Right lobe of liver (tissue), 6 donors: ENCODE measurements at places on chromosomes 5 and 9. TPM values are rescaled to one million over a fixed set of nuclear protein-coding genes. Genes with fewer than 3 reads are reported as not detected.

The GMCL2 gene
- not detected for total RNA-seq

The CD274 gene
- total RNA-seq, result 1.2 TPM

DNA sequence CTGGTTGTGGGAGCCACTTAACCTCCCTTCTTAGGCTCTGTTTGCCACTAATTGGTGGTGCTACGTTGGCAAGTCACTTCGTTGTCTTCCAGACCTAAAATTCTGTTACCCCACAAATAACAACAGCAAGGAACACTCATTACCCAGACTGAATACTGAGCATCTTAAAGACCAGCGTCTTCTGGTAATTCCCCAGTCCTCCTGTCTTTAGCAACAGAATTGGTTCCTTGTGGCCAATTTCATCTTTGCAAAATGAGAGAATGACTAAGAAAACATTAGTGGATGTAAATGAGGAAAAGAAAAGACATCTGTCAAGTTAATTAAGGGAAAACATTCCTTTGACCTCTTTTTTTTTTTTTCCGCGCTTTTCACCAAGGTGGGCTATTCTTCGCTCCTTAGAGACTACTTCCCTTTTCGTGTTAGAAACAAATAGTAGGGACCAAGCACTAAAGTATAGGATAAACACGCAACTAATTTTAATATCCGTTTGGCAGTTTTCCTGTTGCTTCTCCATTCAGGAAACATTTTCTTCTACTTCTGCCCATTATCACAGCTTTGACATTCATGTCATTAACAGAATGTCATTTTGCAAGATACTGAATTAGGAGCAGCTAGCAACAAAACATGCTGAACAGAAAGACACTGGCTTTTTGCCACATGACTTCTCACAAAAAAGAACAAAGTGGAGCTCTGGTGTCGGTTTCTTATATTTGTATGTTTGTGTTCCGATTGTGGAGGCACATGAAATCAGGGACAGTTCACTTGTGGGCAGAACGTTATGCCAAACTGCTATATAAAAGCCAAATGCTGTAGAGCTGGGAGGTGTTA is 154.2 kb downstream of the CD180 start:
- H3K27ac ChIP-seq, result no peak overlapping the region
- H3K36me3 ChIP-seq, result no peaks in the 10 kb centered on the region
- no peak for DNase-seq
- H3K4me3 ChIP-seq, result no peak overlapping the region
- H3K4me1 ChIP-seq, result peaks cover 27% of the 10 kb centered on the region

- no peak overlapping the region for H3K27ac ChIP-seq
- H3K36me3 ChIP-seq, result no peaks in the 10 kb centered on the region
- no peak for DNase-seq
- H3K4me1 ChIP-seq, result no peaks in the 10 kb centered on the region
Observed at GRCh38 chr5:57749396-57749795, 266.8 kb upstream of the ACTBL2 start.

DNA sequence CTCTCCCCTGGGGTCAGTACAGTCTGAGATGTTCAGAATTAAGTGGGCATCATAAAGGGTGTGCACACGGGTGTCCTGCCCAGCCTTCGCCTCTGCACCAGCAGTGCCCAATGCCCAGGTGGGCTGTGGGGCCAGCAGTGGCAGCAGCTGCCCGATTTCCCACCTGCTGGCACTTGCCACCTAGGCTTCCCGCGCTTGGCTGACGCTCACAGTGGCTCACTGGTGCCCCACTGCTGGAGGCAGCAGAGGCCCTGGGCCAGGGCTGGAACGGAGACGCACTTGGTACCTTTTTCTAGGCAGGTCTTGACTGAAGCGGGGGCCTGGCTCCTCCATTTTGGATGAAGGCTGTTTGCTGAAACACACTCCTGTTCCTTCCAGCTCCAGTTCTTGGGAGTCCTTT is 17.0 kb downstream of the MRNIP start:
- H3K27ac ChIP-seq, result no peak overlapping the region
- H3K27me3 ChIP-seq, result no peaks in the 10 kb centered on the region
- H3K36me3 ChIP-seq, result peaks cover 3% of the 10 kb centered on the region
- DNase-seq, result peak; percentile 44

The LPCAT1 gene
- total RNA-seq, result 21.7 TPM

GRCh38 chr9:112664531-112664930 is 53.4 kb downstream of the INIP start:
- no peak overlapping the region for H3K27ac ChIP-seq
- no peak for DNase-seq
- H3K27me3 ChIP-seq, result no peaks in the 10 kb centered on the region
- no peak overlapping the region for H3K4me3 ChIP-seq
- no peaks in the 10 kb centered on the region for H3K36me3 ChIP-seq

GRCh38 chr5:94072116-94072515 is 330.7 kb upstream of the POU5F2 start:
- DNase-seq, result no peak
- H3K27me3 ChIP-seq, result no peaks in the 10 kb centered on the region
- H3K4me3 ChIP-seq, result no peak overlapping the region
- H3K36me3 ChIP-seq, result no peaks in the 10 kb centered on the region
- no peaks in the 10 kb centered on the region for H3K4me1 ChIP-seq
- no peak overlapping the region for H3K27ac ChIP-seq

The ZNF608 gene
- total RNA-seq, result 6.5 TPM

DNA sequence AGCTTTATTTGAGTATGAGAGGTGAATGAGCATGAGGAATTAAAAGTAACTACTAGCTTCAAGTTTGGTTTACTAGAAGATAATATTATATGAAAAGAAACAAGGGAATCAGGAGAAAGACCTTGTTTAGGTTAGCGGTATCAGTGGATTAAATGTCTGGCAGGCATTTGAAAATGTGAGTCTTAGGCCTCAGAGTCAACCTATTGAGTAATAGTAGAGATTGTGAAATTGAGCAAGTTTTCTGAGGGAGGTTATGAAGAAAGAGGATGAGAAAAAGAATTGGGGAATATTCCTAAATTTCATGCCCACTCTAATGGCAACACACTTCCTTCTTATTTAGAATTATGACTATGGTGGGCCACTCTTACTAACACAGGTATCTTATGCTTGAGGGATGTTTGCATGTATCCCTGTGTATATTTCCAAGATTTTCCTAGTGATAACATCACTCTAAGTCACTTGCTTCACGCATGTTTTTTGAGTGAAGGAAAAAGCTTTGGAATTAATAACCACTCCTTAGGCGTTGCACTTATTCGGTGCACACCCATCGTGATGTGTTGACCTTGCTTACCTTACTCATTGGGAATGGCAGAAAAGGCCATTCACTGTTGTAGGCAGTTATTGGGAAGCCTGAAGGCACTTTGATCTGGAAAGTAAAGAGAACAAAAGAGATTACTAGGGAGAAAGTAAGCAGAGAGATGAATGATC is 8.2 kb upstream of the ELL2 start:
- no peak overlapping the region for H3K4me3 ChIP-seq
- no peaks in the 10 kb centered on the region for H3K36me3 ChIP-seq
- no peak for DNase-seq
- H3K4me1 ChIP-seq, result peaks cover 23% of the 10 kb centered on the region

GRCh38 chr5:67494186-67494855 is 297.7 kb upstream of the CD180 start:
- no peak overlapping the region for H3K4me3 ChIP-seq
- H3K27ac ChIP-seq, result no peak overlapping the region
- no peaks in the 10 kb centered on the region for H3K4me1 ChIP-seq
- no peak for DNase-seq
- no peaks in the 10 kb centered on the region for H3K27me3 ChIP-seq

DNA sequence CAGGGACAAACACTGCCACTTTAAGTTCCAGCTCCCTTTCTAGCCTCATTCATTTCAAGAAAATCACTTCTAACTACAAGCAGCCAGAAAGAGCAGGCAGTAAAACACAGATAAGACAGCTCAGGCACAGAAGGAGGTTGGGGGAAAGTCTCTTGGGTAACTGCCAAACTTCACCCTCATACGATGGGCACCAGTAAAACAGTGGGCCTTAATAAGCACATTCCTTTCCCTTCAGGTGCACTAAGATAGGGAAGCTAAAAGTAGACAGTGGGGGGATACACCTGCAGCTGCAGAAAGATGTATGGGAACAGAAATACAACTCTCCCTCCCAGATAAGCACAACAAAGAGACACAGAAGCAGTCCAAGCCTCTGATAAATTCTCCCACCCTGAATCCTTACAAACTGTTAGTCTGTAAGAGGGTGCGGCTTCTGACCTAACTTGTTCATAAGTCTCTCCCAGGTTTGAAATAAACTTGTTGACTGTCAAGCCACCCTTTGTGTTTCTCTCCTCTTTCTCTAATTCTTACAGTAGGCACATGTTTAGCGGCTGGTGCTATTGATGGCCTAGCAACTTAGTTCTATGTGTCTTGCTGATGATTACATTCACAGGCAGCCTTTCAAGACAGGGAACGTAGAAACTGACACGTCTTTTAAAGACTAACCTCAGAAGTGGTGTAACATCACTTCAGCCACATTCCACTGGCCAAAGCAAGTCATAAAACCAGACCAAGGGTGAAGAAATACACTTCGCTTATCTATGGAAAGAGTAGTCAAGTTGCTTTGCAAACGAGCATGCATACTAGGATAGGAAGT is 6.8 kb upstream of the CKS2 start:
- no peaks in the 10 kb centered on the region for H3K27me3 ChIP-seq
- no peaks in the 10 kb centered on the region for H3K4me1 ChIP-seq
- no peak overlapping the region for H3K4me3 ChIP-seq
- no peaks in the 10 kb centered on the region for H3K36me3 ChIP-seq
- no peak for DNase-seq

GRCh38 chr5:5645198-5645597 is 222.7 kb downstream of the ICE1 start:
- H3K4me3 ChIP-seq, result no peak overlapping the region
- H3K27ac ChIP-seq, result no peak overlapping the region
- no peaks in the 10 kb centered on the region for H3K36me3 ChIP-seq
- H3K4me1 ChIP-seq, result no peaks in the 10 kb centered on the region

DNA sequence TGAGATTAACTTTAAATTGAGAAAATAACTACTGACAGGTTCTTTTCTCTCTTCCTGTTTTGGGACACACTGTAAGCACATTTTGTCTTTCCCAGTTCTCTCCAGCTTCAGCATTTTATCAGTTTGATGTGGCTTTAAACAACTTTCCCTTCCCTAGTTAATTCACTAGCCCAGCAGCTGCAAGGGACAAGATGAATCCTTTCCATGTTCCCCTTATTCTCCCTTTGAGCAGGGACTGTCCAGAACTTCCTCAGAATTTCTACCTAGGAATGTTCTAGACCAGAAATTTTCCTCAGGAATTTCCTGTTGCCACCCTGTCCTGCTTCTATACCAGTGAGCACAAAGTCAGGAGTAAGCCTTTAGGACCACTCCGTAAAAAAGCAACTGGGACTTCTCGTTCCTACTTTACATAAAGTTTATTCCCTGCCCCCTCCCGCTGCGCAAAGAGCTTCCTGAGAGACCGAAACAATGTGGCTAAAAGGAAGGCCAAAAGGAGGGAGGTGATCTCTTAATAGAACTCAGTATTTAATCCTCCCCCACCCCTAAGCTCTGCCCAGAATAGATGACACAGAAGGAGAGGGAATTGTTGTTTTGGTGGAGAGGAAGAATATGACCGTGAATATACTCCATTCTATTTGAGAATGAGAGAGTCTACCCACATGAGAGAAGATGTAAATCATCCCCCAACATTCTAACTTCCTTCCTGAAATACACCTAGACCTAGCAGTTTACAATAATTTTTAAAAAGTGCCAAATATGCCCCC is 61.9 kb downstream of the GLIS3 start:
- no peak for DNase-seq
- no peak overlapping the region for H3K4me3 ChIP-seq

The ADGRD2 gene
- total RNA-seq, result not detected

GRCh38 chr9:127780126-127780885 is 1.8 kb upstream of the SH2D3C start:
- H3K4me3 ChIP-seq, result no peak overlapping the region
- no peaks in the 10 kb centered on the region for H3K27me3 ChIP-seq
- DNase-seq, result no peak
- H3K4me1 ChIP-seq, result no peaks in the 10 kb centered on the region
- H3K36me3 ChIP-seq, result no peaks in the 10 kb centered on the region
- no peak overlapping the region for H3K27ac ChIP-seq

DNA sequence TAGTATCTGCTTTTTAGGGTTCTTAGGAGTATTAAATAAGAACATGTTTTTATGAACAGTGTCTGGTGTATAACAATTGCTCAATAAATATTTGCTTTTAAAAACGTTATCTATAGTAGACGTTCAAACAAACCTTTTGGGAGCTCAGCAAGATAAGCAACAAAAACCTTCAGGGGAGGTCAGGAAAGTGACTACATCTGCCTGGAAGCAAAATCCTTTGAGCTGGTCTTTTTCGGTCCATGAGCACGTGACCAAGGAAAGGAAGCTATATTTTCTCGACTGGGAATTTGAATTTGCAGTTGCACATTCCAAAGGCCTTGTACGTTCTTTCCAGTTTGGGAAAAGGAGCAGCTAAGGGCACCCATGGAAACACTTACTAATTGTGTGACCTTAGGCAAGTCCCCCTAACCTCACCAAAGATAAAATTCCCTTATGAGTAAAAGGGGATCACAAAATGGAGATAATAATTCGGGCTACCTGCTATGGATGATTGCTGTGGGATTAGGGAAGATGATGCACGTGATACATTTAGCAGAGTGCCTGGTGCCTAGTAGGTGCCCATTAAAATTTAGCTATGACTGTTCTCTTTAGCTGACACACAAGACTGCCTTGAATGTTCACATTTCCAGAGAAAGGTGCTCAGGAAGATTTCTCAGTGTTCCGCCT is 45.4 kb downstream of the PTTG1 start:
- no peaks in the 10 kb centered on the region for H3K36me3 ChIP-seq
- no peak for DNase-seq
- no peaks in the 10 kb centered on the region for H3K27me3 ChIP-seq
- no peak overlapping the region for H3K4me3 ChIP-seq
- H3K27ac ChIP-seq, result no peak overlapping the region

The LIX1 gene
- total RNA-seq, result not detected

DNA sequence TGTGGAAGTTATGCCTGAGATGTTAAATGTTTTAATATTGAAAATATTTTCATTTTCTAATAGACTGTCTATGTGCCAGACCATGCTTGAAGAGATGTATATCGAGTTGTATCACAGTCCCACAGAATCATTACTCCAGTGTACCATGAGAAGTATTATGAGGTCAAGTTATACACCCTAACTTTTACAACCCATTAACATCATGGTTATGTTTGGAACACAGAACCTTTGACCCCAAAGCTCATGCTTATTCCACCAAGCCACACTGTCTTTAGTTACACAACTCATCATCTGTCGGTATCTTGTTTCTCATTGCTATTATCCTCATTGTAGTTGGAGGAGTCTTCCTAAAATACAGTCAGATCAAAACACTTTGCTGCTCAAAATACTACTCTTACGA is 248.0 kb downstream of the KCTD16 start:
- H3K27me3 ChIP-seq, result no peaks in the 10 kb centered on the region
- DNase-seq, result no peak
- no peaks in the 10 kb centered on the region for H3K4me1 ChIP-seq
- H3K36me3 ChIP-seq, result no peaks in the 10 kb centered on the region

- no peaks in the 10 kb centered on the region for H3K4me1 ChIP-seq
- no peak for DNase-seq
- no peaks in the 10 kb centered on the region for H3K36me3 ChIP-seq
- no peak overlapping the region for H3K4me3 ChIP-seq
Observed at GRCh38 chr9:5269249-5269715, 35.2 kb downstream of the RLN2 start.

- no peaks in the 10 kb centered on the region for H3K36me3 ChIP-seq
- no peaks in the 10 kb centered on the region for H3K4me1 ChIP-seq
- H3K27me3 ChIP-seq, result no peaks in the 10 kb centered on the region
- no peak overlapping the region for H3K4me3 ChIP-seq
Observed at GRCh38 chr5:177494346-177495195, 2.8 kb downstream of the PDLIM7 start.
